Ecto neural progenitor cell (in vitro differentiated cells): ENCODE measurements at places on chromosomes 7 and 10.

DNA sequence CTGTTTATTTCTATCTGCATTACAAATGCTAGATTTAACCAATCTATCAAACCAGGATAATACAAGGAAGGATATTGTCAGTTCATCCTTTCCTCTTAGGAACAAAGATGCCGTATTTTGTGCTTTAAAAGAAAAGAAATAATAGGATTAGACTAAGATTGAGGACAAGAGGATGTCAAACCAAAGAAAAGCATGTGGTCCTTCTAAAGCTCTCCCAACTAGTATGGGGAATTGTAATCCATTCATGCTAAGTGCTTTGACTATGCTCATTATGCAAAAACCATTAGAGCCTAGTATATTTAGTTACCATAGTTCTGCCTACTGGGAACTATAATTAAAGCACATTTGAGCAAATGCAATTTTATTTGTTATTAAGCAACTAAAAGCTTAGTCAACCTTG lies 280.2 kb downstream of the GRM8 start:
- DNase-seq, result no peak

GRCh38 chr10:126930131-126930882 lies 25.1 kb downstream of the DOCK1 start:
- DNase-seq, result no peak

GRCh38 chr10:46096909-46097575 lies 51.0 kb upstream of the MSMB start:
- DNase-seq, result no peak

- DNase-seq, result peak; percentile 15
Observed at GRCh38 chr10:116110736-116111135, 162.3 kb downstream of the GFRA1 start.

GRCh38 chr10:60426425-60426824 lies 36.8 kb upstream of the ANK3 start:
- no peak for DNase-seq

GRCh38 chr7:45149606-45150005 lies 8.0 kb upstream of the RAMP3 start:
- DNase-seq, result no peak

DNA sequence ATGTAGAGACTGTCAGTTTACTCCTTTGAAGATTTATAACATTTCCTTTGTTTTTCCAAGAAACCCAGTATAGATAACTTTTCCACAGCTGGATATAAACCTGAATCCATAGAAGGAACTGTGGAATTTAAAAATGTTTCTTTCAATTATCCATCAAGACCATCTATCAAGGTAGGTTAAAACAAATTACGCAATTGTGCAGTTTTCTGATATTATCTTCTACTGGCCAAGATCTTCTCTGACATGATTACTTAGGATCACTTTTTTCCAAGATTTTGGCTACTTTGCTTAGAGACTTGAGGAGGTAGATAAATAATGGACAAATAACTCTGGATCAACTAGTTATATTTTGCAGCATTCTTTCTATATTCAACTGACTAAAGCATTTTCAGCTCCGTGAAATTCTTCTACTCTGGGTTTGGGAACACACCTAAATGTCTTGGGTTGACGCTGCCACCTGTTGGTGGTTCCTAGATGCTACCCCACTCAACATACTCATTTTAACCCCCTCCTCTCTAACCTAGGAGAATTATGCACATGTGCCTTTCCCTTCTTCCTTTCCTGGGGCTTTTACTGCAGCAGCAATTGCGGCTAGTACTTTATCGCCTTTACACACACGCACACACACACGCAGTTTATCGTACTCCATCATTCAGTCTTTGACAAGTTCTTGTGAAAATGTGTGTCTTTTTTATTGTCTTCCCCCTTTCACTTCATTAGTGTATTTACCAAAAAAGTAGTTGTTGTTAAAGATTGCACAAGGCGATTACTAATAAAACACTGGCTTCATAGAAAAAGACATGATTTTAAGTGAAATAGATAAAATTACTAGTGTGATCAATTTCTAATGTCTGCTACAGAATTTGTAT lies 32.7 kb downstream of the ABCB5 start:
- peak; percentile 47 for DNase-seq

- DNase-seq, result no peak
Observed at GRCh38 chr10:24376731-24377130, 167.8 kb downstream of the KIAA1217 start.
